ENCODE measurements at places on chromosomes 1 and 21. TPM values are rescaled to one million over a fixed set of nuclear protein-coding genes. Genes with fewer than 3 reads are reported as not detected.

The G0S2 gene
- 2.5 TPM for total RNA-seq

The TRNP1 gene
- 81.2 TPM for total RNA-seq

The GLMP gene
- 60.2 TPM for total RNA-seq

The TRIM63 gene
- total RNA-seq = not detected

GRCh38 chr1:159959451-159959850 is 5.4 kb upstream of the SLAMF9 start:
- no peak for DNase-seq
- no peaks in the 10 kb centered on the region for H3K4me1 ChIP-seq
- no peak overlapping the region for H3K27ac ChIP-seq

DNA sequence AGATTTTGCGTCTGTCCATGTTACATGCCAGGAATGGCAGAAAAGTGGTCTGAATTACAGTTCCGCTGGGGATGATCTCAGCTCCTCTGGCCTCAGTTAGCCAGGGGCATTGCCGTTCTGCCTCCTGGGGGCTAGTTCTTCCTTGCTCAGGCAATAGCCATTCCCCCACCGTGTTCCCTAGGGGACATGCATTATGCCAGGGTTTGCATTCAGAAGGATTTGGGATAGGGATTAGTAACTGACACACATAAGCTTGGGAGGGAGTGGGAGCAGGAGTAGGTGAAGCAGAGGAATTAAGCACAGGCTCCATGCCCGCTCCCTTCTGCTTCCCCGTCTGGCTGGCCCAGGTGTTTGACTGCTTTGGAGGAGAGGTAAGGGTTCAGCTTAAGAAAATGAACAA is 12.7 kb downstream of the LRRC71 start:
- H3K4me3 ChIP-seq = no peak overlapping the region
- no peaks in the 10 kb centered on the region for H3K4me1 ChIP-seq
- no peak for DNase-seq
- no peaks in the 10 kb centered on the region for H3K36me3 ChIP-seq
- no peak overlapping the region for H3K27ac ChIP-seq

Measured in Panc1 (cell line).